Activated CD4-positive, alpha-beta T cell treated with anti-CD3 and anti-CD28 coated beads for 4 hours (primary cell): ENCODE measurements at places on chromosomes 11 and 22.

DNA sequence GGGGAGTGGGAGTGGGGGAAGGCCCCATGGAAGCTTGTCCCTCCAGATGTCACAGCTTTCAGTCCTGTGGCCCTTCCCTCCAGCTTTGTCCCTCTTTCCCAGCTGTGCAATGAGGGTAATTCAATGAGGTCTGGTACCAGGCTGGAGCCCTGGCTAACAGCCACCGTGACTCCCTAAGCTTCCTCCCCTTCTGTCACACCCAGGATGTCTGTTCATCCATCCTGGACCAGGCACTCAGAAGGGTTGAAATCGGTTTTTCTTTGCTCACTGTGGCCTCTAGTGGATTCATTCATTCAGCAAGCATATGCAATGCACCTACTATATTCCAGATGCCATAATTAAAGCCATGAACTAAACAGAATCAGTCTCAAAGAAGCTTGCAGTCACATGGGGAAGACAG, 38.7 kb downstream of the SYT13 start:
- DNase-seq: no peak

DNA sequence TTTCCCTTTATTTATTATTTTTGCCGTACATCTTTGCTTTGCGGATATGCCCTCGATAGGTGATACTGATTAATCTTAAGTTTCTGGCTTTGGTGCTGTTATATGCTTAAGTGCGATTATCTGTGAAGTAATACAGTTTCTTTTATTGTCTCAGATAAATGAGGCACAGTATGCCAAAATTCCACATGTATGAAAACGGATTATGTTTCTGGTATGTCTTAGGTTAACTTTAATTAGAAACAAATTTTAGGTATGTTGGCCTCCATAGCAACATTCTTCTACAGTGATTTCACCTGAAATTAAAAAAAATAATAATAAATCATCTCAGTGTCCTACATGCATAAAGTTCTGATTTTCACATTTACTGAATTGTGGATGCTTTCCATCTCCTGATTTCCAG, 119.2 kb downstream of the ARHGAP42 start:
- no peak for DNase-seq

- no peak for DNase-seq
These were observed 51.5 kb downstream of the RTL6 start for GRCh38 chr22:44446483-44446882.

DNA sequence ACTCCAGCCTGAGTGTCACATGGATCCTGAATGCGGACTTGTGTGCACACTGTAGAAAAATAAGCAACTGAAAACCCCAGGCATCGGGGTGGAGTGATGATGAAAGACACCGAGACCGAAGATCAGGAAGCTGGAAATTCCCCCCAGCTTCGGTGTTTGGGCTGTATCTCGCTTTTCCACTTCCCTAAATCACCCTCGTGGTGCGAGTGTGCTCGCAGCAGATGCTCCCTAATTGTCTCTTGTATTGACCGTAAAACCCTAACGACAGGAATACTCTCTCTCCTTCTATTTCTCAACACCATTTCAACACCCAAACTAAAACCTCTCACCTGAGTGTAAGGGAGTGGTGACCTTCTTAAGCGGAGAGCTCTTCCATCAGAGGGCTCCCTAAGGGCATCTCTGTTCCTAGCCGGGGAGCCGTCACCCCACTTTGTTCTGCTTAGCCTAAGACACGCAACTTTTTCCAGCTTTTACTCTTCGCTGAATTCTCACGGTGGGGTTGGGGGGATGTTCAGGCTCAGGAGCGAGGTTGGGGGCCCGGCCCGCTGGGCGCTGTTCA, 635 bp upstream of the GRK3 start:
- DNase-seq: peak; percentile 8

- no peak for DNase-seq
These were observed 1.4 kb downstream of the SLC17A6 start for GRCh38 chr11:22339611-22340010.

DNA sequence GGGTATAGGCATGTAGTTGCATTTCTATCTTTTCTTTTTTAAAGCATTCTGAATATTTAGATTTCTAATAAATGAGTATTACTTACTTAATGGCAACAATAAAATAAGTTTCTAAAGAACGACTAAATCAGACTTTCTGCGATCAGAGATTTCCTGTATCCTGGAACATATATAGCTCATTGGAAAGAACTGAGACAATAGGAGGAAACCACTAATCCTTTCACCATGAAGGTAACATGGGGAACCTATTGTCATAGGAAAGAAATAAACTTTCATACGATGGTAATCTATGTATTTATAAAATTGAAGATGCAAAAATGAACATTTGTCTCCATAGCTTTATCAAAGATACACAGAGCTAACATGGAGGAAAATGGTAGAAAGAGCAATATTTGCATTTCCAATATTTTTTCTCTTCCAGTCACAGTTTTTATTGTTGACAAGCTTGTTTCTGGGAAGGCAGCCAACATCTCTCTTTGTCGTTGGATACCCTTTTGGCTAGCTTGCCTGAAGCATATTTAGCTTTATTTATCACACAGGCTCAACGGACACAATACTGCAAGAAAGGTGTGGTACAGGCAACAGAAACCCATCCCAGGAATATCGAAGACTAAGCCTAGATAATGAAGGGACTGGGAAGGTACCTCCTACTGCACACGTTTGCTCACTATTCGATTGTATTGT, 293.3 kb upstream of the MPPED2 start:
- no peak for DNase-seq

- no peak for DNase-seq
These were observed 2.4 kb downstream of the PGR start for GRCh38 chr11:101127197-101127698.
